ENCODE measurements at places on chromosomes 4 and X. TPM values are rescaled to one million over a fixed set of nuclear protein-coding genes. Genes with fewer than 3 reads are reported as not detected.

GRCh38 chr4:99447513-99447912 is 12.4 kb upstream of the ADH7 start:
- no peak for DNase-seq

DNA sequence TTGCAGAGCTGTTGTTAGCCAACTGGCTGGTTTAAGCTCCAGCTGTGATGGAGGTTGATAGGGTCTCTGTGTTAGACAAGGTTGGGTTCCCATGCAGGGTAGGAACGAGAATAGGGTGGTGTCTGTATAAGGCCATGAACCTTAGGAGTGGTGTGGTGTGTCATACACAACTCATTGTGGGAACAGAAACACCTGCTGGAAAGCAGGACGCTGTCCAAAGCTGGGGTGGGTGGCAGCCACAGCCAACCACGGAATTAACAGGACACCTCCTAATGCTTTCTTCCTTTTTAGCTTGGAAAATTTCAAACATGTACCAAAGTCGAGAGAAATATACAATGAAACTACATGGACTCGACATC is 94.4 kb downstream of the ARHGAP10 start:
- no peak for DNase-seq

DNA sequence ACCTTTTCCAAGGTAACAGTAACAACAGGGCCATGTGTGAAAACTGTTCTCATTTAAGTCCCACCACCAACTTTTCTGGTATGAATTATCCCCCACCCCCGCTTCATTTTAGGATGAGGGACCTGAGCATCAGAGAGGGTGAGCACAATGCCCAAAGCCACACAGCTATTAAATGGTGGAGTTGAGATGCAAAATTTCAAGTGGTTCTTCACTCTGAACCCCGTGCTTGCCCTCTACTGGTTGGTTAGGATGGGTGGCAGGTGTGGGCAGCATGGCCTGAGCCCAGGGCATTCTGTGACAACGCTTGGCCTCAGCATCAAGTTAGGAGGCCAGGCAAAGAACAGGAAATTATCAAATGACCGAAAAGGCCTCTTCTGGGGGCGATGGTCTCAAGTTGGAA is 33.5 kb downstream of the MED28 start:
- no peak for DNase-seq

DNA sequence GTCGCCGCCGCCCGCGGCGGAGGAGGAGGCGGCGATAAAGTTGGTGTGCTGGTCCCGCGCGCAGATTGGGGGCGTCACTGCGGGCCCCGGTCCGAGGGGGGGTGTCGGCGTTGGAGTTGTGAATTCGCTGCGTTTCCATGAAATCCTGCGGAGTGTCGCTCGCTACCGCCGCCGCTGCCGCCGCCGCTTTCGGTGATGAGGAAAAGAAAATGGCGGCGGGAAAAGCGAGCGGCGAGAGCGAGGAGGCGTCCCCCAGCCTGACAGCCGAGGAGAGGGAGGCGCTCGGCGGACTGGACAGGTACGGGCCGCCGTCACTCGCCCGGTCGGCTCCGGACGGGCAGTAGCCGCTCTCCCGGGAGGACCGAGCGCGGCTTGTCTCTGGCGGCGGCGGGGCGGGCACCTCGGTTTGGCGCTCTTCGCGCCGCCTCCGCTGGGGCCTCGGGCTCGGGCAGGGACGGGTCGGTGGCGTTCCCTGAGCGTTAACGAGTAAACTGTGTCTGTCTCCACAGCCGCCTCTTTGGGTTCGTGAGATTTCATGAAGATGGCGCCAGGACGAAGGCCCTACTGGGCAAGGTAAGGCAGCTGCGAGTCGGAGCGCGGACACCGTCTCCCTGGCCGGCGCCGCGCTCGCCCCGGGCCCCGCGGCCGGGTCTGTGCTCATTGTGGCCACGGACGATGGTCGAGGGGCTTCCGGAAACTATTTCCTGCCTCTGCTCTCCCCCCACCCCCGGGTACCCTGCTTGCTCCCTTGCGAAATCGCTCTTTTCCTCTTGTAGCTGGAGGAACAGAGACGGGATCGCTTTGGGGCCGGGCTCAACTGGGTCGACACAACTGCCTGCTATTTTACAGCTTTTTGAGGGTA is 658 bp downstream of the KDM6A start:
- DNase-seq = peak; percentile 46

The ZCCHC12 gene
- 1.3 TPM for total RNA-seq

DNA sequence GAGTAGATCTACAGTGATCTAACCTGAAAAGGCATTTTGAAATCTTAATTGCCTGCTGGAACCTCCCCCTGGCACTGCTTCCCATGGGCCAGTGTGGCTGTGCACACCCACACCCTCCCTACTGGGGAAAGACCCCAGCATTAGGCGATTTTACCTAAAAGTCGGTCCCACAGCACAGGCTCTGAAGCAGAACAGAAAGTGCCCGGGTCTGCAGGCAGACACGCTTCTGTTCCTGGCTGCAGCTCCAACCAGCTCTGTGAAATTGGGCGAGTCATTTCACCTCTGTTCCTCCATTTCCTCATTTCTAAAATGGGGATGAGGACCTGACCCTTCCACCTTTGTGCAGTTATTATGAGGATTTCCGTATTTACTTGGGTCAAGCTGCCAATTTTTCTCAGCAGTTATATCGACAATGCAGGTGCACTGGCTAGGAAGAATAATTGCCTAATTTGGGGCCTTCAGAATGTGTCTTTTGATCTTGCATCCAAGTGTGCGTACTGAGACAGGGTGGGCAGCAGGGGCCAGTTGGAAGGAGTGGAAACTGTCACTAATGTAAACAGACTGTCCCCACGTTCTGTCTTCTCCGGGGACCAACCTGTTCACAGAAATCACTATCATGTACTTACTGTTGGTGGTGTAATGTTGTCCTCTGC is 7.1 kb downstream of the KLF3 start:
- no peak for DNase-seq

GRCh38 chrX:19672222-19672812 is 157.0 kb upstream of the MAP3K15 start:
- DNase-seq = no peak

DNA sequence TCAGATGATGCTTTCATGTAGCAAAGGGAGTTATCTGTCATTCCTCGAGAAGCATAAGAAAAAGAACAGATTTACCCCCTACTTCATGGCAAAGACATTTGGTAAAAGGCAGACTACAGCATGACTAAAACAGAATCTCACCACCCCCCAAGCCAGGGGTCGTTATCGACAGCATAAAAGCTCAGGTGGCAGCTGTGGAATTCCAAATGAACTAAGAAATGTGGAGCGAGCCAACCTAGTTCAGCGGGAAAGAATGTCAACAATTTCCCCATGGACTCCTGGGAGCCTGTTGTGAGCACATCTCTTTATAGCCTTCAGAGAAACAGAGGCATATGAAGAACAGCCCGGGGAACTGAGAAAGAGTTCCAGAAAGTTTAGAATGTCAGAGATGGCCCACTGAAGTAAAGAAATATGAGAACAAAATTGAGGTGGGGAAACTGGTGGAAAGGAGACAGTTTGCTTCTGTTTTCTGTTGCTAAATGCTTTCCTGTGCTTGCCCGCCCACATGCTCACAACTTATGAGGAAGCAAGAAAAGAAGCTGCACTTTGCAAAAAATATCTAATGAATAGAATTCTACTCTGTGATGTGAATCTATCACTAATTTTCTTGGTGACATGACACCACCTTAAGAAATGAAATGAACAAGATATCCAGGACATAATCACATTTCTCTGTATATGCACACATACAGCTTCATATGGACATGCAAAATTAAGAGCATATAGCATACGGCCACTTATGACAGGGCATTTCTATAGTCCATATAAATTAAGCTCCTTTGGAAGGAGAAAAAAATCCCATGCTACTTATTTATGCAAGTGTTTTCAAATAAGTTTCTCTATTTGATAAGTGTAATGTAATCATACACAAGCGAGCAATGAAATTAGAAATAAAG is 135.3 kb upstream of the MID1 start:
- DNase-seq = no peak

DNA sequence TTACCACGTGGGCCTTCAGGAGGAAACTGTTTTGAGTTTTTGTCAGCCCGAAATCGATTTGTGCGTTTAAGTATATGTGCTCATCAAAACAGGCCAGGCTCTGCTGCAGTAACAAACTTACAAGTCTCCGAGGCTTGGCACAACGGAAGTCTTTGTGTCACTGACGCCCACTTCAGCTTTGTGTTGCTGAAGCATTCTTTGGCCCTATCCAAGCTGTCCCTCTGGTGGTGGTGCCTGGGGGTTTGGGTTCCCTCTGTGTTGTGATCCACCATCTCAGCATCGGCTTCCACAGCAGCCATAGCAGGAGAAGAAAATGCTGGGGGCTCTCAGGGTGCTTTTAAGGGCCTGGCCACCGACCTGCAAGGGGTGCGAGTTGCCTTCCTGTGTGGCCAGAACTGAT is 176.4 kb downstream of the PTTG2 start:
- no peak for DNase-seq

- no peak for DNase-seq
These were observed 91.5 kb upstream of the MAP9 start for GRCh38 chr4:155468282-155468681.

The ARHGEF38 gene
- total RNA-seq = not detected

All from H1 (cell line).